ENCODE measurements at places on chromosomes 6 and 20. TPM values are rescaled to one million over a fixed set of nuclear protein-coding genes. Genes with fewer than 3 reads are reported as not detected.

Gene CST5
- total RNA-seq: not detected

DNA sequence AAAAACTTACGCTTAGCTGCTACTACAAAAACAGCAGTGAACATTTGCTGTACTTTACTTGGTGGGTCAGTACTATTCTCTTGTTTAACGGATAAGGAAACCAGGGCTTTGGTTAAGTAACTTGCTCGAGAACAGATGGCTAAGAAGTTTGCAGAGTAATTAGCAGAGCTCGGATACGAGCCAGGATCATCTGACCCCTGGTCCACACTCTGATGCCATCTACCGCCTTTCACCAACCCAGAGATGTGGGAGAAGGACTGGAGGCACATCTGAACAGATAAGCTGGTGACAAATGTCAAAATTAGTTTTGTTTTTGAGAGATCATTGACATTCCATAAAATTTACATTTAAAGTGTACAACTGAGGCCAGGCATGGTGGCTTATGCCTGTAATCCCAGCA lies 18.9 kb upstream of the RPL7L1 start:
- no peak overlapping the region for H3K4me3 ChIP-seq
- H3K27me3 ChIP-seq: no peaks in the 10 kb centered on the region
- peaks cover 23% of the 10 kb centered on the region for H3K36me3 ChIP-seq
- no peaks in the 10 kb centered on the region for H3K4me1 ChIP-seq
- no peak overlapping the region for H3K27ac ChIP-seq

DNA sequence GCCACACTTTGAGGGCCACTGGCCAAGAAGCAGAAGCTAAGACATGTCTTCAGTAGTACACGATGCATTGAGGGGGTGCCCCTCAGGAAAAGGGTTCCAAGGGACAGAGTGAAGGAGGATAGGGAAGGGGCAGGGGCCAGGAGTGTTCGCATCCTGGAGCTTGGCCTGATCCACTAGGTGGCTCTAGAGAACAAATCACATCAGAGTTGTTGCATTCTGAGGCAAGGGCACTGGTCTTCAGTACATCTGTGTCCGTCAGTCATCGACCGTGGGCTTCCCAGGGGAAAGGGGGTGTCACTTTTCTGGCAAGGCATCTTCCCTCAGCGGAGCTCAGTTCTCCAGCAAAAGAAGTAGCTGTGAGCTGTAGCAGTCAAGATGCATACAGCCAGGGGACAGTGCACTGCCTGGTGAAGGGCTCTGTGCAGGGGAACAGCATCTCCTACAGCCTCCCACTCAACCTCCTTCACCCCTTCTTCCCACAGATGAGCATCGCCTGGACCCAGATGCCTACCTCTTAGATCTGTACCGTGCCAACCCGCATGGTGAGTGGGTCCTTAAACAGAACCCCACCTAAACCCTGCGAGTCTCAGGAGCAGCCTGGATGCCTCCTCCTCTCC lies 47.8 kb downstream of the ARHGAP40 start:
- DNase-seq: no peak
- no peak overlapping the region for H3K27ac ChIP-seq
- H3K27me3 ChIP-seq: peaks cover 55% of the 10 kb centered on the region
- H3K4me3 ChIP-seq: no peak overlapping the region
- H3K4me1 ChIP-seq: peaks cover 6% of the 10 kb centered on the region

- H3K4me3 ChIP-seq: no peak overlapping the region
- H3K27ac ChIP-seq: no peak overlapping the region
- H3K36me3 ChIP-seq: no peaks in the 10 kb centered on the region
- no peak for DNase-seq
- H3K4me1 ChIP-seq: peaks cover 13% of the 10 kb centered on the region
Measured at GRCh38 chr6:15621203-15622044, 41.4 kb downstream of the DTNBP1 start.

- peaks cover 38% of the 10 kb centered on the region for H3K36me3 ChIP-seq
- H3K27ac ChIP-seq: peak overlapping the region; percentile 92
- no peak for DNase-seq
- peaks cover 32% of the 10 kb centered on the region for H3K4me1 ChIP-seq
- no peak overlapping the region for H3K4me3 ChIP-seq
Measured at GRCh38 chr6:170405311-170405975, 98.9 kb downstream of the FAM120B start.

All from chondrocyte (in vitro differentiated cells).